ENCODE measurements at places on chromosomes 5 and 9. TPM values are rescaled to one million over a fixed set of nuclear protein-coding genes. Genes with fewer than 3 reads are reported as not detected.

Gene ROPN1L
- total RNA-seq = 0.45 TPM

DNA sequence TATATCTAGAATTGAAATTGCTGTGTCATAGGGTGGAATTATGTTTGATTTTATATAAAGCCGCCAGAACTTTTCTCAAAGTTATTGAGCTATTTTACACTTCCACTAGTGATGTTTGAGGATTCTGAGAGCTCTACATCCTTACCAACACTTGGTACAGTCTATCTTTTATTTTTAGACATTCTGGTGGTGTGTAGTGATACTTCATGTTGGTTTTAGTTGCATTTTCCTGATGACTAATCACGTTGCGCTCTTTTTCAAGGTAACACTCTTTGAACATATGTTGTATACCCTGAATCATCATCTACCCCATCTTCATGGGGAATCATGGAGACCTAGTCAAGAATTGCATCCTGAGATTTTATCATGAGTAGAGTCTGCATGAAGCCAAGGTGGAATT lies 141.7 kb downstream of the NXNL2 start:
- DNase-seq = no peak

GRCh38 chr5:166962461-166962860 lies 1329.0 kb upstream of the WWC1 start:
- DNase-seq = no peak

- DNase-seq = no peak
These were observed 2118.6 kb upstream of the C9orf72 start for GRCh38 chr9:29691758-29692407.

Gene TRPM3
- 1.1 TPM for total RNA-seq
